RWPE2 (cell line): ENCODE measurements at places on chromosomes 2 and 18.

GRCh38 chr2:182043021-182043420, 57.4 kb downstream of the PPP1R1C start:
- no peak for DNase-seq

DNA sequence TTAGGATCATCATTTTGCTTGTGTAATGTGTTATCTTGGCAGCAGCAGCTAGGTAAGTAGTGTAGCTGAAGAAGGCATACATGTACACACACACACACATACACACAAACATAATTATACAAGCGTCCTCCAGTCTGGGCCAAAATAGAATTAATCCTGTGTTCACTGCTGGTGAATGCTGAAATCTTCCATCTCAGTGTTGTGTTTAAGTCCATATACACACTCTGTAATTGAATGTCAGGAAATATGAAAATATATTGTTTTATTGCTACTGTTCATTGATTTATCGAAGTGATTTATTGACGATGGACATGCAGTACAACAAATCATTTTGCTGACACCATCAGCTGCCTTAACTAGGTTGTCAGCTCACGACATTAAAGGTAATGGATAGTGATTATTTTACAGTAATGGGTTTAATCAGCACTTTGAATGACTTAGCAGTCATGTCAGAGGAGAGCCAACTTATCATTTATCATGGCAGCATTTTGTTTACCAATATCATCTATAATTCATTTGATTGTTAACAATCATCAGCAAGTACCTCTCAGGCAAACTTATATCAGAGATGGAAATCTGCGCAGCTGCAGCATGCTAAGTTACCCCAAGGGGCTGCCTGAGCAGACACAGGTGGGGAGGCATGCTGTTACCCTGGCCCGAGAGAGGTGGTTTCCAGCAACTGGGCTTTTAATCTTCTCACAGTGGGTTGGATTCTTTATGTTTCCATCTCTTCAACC, 83.7 kb upstream of the FSHR start:
- no peak for DNase-seq

GRCh38 chr18:59788791-59789106, 91.5 kb upstream of the CCBE1 start:
- no peak for DNase-seq

- no peak for DNase-seq
Observed at GRCh38 chr18:61842146-61842545, 50.7 kb downstream of the RNF152 start.

- DNase-seq, result no peak
Observed at GRCh38 chr18:46199515-46200147, 95.4 kb downstream of the HAUS1 start.

GRCh38 chr2:218964041-218964771, 4.7 kb downstream of the CDK5R2 start:
- DNase-seq, result no peak

DNA sequence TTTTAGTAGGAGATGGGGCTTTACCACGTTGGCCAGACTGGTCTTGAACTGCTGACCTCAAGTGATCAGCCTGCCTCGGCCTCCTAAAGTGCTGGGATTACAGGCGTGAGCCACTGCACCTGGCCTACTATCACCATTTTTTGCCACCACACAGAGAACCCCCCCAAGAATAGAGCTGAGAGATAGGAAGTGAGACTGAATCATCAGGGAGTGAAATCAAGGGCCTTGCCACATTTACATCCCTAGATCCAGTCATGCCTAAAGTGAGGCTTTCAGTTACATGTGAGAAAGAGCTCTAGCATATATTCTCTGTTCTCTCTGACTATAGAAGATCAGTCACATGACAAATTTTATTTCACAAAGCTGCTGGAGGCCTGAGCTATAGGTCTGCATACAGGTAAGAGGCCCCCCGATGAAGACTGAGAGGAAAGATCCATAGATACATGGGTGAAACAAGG, 28.0 kb upstream of the KCMF1 start:
- DNase-seq, result no peak

- DNase-seq, result no peak
Observed at GRCh38 chr2:26613241-26614215, 27.6 kb downstream of the CIB4 start.

- DNase-seq, result no peak
Observed at GRCh38 chr2:77434880-77435279, 87.3 kb downstream of the LRRTM4 start.

DNA sequence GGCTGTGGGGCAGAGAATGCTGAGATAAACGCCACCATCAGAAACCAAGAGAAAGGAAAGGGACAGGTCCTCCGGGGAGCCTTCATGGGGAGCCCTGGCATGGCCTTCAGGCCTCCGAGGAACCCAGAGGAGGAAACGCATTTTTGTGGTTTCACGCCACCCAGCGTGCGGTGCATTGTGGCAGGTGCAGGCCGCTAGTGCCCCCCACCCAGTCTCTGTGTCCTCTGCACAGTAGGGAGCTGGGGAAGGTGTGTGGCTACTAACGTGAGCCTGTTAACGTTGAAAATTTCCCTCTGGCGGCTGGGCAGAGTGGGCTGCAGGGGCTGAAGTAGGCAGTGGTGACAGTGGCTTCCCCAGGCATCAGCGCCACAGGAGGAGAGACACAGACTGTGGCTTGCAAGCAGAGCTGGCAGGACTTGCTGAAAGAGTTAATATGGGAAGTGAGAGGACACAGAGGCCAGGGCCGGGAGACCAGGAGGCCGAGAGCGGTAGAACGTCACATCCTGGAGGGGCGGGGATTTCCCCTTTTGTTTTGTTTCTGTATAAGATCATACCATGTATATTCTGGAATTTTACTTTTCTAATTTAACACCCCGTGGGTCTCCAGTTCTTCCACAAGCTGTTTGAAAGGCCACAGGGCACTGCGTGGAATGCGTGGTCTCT, 166.9 kb downstream of the GBX2 start:
- no peak for DNase-seq

- DNase-seq, result peak; percentile 58
Observed at GRCh38 chr18:79548077-79548450, 131.5 kb upstream of the CTDP1 start.

- no peak for DNase-seq
Observed at GRCh38 chr18:48441405-48441881, 32.3 kb upstream of the ZBTB7C start.

- DNase-seq, result no peak
Observed at GRCh38 chr2:10556271-10557140, 108.4 kb upstream of the ODC1 start.

DNA sequence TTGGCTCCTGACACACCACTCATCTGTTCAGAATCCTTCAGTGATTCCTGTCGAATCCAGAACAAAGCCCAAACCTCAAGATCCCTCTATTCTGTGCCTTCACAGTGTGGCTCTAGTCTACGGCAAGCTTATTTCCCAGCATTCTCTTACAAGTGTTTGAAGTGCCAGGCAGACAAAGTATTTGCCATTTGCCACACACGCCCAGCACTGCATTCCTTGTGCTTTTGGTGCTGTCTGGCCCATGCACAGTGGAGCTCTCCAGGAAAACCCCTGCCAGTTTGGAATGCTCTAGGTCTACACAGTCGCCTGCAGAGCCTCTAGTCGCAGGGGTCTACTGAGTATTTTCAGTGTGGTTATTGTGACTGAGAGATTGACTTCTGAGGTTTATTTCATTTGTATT, 258.6 kb upstream of the RAB12 start:
- DNase-seq, result no peak

GRCh38 chr18:45715212-45715780, 8.7 kb upstream of the SLC14A1 start:
- no peak for DNase-seq

DNA sequence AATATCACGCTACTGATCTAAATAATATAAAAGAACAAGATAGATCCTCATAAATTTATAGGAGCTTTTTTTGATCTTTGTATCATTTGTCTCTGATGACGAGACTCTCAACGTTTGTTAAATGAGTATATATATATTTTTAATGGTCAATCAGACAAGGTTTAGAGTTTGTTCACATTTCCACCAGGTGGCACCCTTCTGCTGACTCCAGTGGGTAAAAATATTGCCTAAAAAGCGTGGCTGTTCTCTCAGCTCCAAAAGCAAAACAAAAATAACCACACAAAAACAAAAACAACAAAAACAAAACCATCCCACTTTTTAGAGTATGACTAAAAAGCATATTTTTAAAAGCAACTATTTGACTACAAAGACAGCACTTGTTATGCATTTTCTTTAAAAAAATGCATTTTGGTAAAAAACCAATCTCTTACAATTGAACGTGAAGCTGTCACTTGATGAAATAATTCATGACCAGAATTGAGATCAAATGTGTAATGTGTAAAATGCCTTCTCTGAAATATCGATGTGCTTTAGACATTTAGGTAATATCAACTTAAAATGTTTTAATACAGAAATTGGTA, 723.2 kb downstream of the DPP10 start:
- no peak for DNase-seq
